ENCODE measurements at places on chromosomes 16 and 17.

- no peak for DNase-seq
Measured at GRCh38 chr16:27399969-27400368, 2.0 kb upstream of the IL21R start.

DNA sequence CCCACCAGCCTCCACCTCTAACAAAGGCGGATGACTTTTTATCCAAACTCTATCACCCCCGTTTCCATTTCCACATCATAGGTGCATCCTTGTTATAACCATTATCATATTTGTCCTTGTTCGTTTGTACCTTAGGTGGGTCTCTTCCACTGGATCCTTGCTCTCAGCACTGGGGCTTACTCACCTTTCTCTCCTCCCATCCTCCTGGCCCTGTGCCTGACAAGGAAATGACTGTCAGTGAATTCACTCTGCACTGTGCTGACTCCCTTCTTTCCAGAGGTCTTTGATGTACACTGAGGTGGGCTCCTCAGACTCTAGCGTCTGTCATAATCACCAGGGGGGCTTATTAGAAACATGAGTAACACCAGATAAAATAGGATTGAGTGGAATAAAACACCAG lies 3.1 kb downstream of the GSG1L2 start:
- no peak for DNase-seq

DNA sequence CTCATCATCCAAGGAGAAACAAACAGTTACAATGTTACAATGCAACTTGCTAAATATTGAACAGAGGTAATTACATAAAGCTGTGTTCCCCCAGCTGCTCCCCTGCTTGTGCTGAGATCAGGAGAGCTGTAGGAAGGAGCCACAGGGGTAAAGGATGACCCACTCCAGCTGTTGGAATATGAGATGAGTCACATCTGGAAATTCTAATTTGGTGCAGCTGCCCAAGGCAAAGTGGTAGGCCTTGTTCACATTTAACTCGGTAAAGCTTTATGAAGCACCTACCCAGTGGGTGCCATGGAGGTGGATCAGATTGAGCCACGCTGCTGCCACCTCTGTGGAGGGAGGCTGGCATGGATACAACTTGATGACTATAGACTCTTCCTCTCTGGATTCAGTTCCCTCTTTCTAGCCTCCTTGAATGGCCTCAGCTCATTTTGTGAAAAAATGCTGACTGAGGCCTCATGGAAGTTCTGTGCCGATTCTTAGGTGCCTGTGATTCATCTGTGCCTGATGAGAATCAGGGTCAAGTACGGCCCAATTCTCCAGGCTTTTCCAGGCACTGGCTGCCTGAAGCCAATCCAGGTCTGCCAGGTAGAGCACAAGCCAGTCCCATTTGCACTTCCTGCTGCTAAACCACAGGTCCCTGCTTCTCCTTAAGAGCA lies 7.4 kb downstream of the ZNF689 start:
- no peak for DNase-seq

DNA sequence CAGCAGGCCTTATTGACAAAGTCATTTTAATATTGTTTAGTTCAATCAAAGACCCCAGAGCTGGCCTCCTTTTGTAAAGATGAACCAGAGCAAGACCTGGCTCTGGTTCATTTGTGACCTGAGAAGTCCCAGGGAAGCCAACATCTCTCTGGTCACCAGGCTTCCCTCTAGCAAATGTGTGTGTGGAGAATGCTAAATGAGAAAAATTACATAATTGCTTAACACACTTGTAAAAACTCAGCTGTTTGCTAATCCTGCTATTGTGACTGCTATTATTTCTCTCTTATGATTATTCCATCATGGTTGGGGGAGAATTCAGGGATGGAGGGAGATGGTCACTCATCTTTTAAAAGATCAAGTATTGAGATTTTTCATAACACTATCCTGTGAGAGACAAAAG lies 94.3 kb upstream of the CLEC3A start:
- DNase-seq, result no peak
